CD4-positive, alpha-beta T cell treated with Interferon alpha-2 for 1 hour (primary cell): ENCODE measurements at places on chromosomes 5 and 9.

DNA sequence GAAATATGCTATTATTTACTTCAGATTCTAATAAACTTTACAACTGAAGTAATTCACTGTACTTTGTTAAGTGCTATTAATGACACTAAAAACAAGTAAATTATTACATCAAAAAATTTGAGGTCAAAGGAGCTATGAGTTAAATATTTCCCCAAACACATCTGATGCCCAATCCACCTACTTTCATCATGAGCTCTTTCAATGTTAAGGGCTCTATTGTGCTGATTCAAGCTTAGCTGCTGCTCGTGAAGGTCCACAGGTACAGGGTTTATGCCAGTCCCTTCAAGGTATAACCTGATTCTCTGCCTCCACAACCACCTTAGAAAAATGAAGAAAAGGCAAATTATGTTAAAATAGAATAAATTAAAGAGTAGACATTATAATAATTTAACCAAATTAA lies 24.2 kb downstream of the NADK2 start:
- no peak for DNase-seq

DNA sequence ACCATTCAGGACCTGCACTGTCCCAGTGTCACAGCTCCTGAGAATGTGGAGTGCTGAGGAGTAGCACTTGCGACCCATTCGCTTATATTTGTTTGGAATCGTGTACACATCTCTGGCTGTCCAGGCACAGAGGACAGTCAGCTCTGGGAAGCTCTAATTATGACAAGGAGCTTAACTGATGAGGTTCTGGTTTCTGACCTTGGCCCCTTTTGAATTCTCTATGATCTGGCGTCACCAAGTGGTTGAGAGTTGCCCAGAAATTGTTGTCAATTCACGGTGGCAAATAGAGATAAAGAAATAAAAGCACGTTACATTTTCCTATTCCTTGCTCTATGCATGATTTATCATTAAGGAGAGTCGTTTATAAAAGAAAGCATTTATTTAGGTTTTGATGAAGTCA lies 34.9 kb upstream of the LECT2 start:
- DNase-seq = no peak

GRCh38 chr9:82115331-82115730 lies 126.8 kb downstream of the SPATA31D1 start:
- DNase-seq = no peak

DNA sequence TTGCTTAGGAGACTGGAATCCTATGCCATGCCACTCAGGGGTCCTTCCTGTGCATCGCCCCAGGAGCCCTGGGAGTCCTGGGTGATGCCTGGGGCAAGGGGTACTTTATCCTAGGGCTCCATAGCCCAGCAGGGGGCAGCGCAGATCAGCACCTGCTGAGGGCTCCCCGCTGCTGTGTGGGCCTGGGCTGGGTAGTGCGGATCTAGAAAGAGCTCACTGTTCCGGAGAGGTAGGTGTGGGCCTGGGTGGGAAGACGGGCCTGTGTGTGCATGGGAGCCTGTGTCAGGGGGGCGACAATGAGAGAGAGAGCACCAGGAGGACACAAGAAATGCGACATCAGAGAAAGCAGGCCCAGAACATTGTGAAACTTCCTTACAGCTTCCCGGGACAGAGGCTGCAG lies 11.4 kb upstream of the DAB2IP start:
- DNase-seq = peak; percentile 9
